ENCODE measurements at places on chromosomes 11 and 22.
A peak's percentile ranks its signal among the peaks of the same experiment; 100 is the strongest.

- DNase-seq = no peak
Measured at GRCh38 chr11:44863231-44863630, 87.5 kb downstream of the TP53I11 start.

GRCh38 chr22:20431511-20432192, 6.0 kb downstream of the SCARF2 start:
- no peak for DNase-seq

- DNase-seq = no peak
Measured at GRCh38 chr11:7435176-7435575, 50.1 kb upstream of the OLFML1 start.

DNA sequence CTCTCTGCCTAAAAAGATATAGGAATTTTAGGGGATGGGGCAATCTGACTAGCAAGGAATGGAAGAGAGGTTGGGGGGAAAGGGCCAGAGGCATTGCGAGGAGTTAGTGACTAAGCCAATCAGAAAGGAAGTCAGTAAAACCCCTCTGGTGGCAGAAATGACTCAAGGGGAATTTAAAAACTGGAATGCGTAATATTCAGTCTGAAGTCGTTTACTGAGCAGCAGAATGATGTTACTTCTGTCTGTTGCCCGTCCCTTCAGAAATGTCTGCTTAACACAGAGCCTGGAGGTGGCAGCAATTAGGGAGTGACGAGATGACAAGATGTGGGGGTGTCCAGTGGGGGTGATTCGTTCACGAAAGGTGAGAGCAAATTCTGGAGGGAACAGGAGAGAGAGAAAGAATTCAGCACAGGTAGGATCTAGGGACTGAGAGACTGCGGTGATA, 107.7 kb upstream of the CLMP start:
- no peak for DNase-seq

GRCh38 chr11:59668188-59668949, 468 bp downstream of the PATL1 start:
- DNase-seq = peak; percentile 33

GRCh38 chr11:11057472-11057854, 199.6 kb upstream of the ZBED5 start:
- DNase-seq = no peak

- peak; percentile 73 for DNase-seq
Measured at GRCh38 chr11:119094816-119095065, 6.9 kb downstream of the DPAGT1 start.

- no peak for DNase-seq
Measured at GRCh38 chr11:95608093-95608492, 181.5 kb downstream of the FAM76B start.

- DNase-seq = no peak
Measured at GRCh38 chr11:126308271-126308671, 4.4 kb downstream of the DCPS start.

- no peak for DNase-seq
Measured at GRCh38 chr22:19815093-19815822, 39.4 kb downstream of the GNB1L start.

GRCh38 chr11:78417175-78417887, at the start of gene GAB2:
TSS of gene GAB2 (minus strand) at chr11:78417820. CDS start at chr11:78417720, 100 bp downstream.
- DNase-seq = peak; percentile 41

GRCh38 chr11:10511181-10511621, 29.8 kb downstream of the RNF141 start:
- DNase-seq = no peak

GRCh38 chr11:36948460-36949127, 350.6 kb upstream of the RAG2 start:
- DNase-seq = no peak

GRCh38 chr22:38304526-38304925, 12.7 kb downstream of the CSNK1E start:
- DNase-seq = no peak

DNA sequence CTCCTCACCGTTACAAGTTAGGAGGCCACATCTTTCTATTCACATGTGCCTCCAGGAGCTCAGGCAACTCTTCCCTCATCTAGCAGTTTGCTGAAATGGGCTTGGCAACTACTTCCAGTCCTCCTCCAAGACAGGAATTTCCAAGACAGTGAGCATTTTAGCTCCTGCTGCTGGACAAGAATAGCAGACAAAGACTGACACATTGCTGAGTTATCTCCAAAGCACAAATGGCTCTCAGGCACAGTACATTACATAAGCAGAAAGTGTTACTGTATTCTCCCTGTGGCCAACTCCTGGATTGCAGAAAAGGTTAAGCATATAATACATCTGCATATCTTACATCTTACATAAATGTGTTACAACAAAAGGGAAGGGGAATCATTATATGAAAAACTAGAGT, 83.2 kb upstream of the POU2AF2 start:
- DNase-seq = no peak

GRCh38 chr11:115535781-115536180, 31.6 kb upstream of the CADM1 start:
- no peak for DNase-seq

GRCh38 chr11:95835768-95836488, 45.6 kb downstream of the CEP57 start:
- DNase-seq = peak; percentile 75

- DNase-seq = no peak
Measured at GRCh38 chr11:122681735-122682134, 26.2 kb downstream of the UBASH3B start.

DNA sequence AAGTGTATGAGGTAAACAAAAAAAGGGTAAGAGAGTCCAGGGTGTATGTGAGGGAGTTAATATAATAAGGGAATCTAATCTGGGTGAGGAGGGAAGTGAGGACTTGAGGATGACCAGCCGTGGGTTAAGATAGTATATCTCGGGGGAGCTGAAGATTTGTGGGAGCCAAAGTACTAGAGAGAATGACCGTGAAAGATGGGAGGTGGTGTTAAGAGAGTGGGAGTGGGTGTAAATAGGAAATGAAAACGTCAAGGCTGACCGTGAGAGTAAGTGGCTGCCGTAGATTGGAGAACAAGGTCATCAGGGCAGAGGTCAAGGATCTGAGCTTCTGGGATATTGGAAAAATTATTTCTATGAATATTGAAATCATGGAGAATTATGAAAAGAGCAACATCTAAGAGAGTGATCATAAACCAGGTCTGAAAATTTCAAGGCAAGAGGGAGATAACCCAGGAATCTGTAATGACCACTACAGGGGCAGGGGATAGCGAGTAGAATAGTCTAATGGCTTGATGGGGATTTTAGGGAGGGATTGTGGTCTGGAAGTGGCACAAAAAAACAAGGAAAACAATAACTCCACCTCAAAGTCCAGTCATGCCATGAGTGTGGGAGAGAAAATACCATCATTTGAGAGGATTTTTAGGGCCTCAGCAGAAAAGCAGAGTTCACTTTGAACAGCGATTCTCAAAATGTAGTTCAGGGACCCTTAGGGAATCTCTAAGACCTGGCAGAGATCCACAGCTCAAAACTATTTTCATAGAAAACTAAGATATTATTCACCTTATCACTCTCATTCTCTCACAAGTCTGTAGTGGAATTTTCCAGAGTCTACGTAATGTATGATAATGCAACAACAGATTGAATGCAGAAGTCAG, 72.0 kb downstream of the PRR5L start:
- DNase-seq = no peak

- no peak for DNase-seq
Measured at GRCh38 chr11:19419808-19420207, 179.1 kb upstream of the E2F8 start.

DNA sequence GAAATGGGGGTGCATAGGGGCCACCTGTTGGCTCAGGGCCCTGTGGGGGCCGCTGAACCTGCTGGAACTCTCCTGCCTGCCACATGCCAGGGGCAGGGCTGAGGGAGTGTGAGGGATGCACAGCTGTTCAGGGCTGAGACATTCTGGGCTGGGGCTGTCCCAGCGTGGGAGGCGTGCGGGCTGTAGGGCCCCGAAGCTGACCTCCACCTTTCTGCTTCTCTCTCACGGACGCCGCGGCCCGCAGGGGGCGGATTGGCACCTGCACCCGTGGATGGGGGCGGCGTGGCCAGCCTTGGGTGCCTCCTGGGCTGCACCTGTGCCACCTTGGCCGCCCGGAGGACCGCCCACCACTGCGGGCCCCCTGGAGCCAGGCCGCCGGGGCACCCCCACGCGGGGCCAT, 4.1 kb downstream of the CCDC188 start:
- no peak for DNase-seq

DNA sequence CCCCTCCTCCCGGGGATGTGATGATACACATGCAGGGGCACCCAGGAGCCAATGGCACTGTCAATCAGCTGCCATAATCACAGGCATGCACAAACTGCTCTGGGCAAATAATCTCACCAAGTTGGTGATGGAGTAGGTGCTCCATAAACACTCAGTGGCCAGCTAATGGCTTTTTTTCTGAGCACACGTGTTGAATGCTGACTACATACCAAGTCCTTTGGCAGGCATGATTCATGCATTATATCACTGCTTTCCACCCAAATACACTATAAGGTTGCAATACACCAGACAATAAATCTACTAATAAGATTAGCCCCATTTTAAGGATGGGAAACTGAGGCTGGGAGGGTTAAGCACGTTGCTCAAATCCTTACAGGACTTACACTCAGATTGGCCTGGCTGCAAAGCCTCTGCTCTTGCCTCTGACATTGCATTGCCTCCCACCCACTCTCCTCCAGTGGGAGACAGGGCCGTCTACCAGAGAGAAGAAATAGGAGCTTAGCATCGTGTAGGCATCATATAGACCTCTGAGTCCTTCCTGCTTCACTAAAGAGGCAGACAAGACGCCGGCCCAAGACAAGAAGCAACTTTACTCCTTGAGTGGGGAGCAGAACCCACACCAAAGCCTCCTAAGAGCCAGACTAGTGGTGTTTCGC, 32.7 kb upstream of the ACCSL start:
- no peak for DNase-seq

GRCh38 chr11:57306161-57306876, 18.4 kb downstream of the TNKS1BP1 start:
- DNase-seq = no peak

GRCh38 chr22:17120281-17120680, 879 bp downstream of the TMEM121B start:
- DNase-seq = peak; percentile 69

GRCh38 chr22:50486561-50487289, at the start of gene MIOX:
TSS of gene MIOX (plus strand) at chr22:50486859. CDS start at chr22:50486898, 39 bp downstream.
- no peak for DNase-seq

DNA sequence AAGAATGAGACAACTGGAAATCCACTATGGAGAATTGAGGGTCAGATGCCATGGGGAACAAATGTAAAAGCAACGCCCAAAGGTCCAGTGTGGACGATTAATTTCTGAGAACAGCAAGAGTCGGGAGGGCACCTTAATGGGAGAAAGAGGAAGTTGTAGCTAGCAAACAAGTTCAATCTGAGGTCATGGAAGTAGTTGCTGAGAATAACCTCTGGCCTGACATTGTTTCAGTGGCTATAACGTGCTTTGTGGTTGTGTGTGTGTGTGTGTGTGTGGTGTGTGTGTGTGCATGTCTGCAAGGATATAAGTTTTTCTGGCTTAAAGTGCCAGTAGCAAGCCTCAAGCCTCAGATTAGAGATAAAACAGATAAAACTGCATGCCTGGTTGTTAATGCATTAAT, 1630.1 kb upstream of the TENM4 start:
- DNase-seq = no peak

GRCh38 chr11:77191823-77192495, 63.9 kb downstream of the MYO7A start:
- peak; percentile 84 for DNase-seq

- peak; percentile 57 for DNase-seq
Measured at GRCh38 chr11:119029340-119030028, 1.2 kb downstream of the SLC37A4 start.

GRCh38 chr22:38696606-38697424, 3.9 kb downstream of the JOSD1 start:
- no peak for DNase-seq

GRCh38 chr11:77111946-77112345, 9.3 kb downstream of the OMP start:
- DNase-seq = no peak

GRCh38 chr11:120667281-120667680, 155.7 kb downstream of the GRIK4 start:
- peak; percentile 43 for DNase-seq

GRCh38 chr22:36874736-36875135, 13.9 kb downstream of the NCF4 start:
- no peak for DNase-seq

DNA sequence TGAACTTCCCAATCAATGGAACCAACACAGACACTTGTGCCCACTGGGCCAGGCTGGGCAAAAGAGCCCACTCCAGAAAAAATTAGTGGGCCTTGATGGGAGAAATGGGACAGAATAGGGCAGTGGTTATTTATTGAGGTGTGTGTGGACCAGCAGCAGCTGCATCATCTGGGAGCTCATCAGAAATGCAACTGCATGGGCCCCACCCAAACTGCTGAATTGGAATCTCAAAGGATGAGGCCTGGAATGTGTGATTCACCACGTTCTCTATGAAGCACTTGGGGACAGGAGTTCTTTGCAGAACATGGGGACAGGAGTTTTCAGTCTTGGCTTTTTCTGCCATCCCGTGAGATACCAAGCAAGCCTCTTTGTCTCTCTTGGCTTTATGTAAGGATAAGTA, 255.6 kb upstream of the PLET1 start:
- DNase-seq = no peak

- DNase-seq = no peak
Measured at GRCh38 chr11:78298291-78298771, 109.6 kb downstream of the USP35 start.

DNA sequence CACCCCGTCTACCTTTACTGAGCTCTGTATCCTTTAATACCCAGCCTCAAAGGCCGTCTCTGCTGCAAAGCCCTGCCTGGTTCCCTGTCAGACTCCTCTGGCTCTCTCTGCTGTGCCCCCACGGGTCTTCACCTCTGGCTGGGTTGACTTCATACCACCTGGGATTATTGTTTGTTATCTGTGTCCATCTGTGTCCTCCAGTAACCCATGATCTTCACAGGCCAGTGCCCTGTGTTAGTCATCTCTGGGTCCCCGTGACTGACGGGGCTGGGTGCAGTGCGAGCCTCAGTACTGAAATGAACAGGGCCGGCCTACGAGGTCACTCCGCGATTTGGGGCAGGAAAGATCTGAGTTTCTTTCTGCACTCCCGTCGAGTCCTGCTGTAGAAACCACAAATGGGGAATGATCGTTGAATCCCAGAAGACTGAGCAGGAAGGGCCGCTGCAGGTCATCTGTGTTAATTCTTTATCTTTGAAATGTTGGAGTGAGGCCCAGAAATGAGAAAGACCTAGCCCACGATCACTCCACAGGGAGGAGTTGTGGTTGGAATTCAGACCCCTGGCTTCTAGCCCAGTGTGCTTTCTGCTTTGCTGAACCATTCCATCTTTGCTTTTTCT, 12.3 kb upstream of the TUB start:
- peak; percentile 80 for DNase-seq

- no peak for DNase-seq
Measured at GRCh38 chr11:68803766-68804165, 38.0 kb downstream of the CPT1A start.
